ENCODE measurements at places on chromosomes 13 and 19.

GRCh38 chr13:93625536-93625935 is 398.9 kb downstream of the GPC6 start:
- DNase-seq = no peak

GRCh38 chr19:42850981-42851717 is 28.4 kb downstream of the PSG1 start:
- DNase-seq = no peak

GRCh38 chr13:39401046-39401705 is 201.8 kb downstream of the LHFPL6 start:
- DNase-seq = no peak

- DNase-seq = no peak
Observed at GRCh38 chr19:5968431-5969373, 9.2 kb downstream of the RANBP3 start.

DNA sequence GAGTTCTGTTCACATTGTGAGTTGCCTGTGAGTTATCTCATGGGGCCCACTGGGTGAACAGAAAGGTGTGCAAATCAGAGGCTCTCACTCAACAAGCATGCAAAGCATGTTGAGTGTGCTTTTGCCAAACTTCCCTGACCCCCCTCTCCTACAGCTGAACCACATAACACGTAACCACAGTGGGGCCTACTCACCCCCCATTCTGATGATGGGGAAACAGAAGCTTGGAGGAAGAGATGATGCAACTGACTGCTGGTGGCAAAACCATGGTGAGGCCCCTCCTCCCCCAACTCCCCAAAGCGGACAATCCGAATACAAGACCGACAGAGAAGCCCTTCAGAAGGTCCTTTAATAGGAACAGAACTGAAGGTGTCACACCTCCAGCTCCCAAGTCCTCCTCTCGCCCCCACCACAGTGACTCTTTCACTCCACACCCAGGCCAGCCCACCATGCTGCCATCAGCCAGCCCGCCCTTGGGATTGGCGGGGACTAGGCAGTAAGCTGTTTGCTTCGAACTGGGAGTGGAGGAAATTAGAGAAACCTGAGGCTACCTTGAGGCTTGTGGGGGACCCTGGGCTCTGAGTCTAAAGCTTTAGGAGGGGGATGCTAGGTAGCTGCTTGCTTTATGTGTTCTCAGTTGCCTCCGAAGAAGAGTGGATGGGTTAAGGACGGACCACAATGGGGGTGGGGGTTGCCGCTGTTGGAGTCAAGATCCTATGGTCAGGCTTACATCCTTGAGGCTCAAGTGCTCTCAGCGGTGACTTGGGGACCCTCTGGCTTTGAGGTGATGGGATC is 3.8 kb downstream of the ZNF784 start:
- DNase-seq = no peak

DNA sequence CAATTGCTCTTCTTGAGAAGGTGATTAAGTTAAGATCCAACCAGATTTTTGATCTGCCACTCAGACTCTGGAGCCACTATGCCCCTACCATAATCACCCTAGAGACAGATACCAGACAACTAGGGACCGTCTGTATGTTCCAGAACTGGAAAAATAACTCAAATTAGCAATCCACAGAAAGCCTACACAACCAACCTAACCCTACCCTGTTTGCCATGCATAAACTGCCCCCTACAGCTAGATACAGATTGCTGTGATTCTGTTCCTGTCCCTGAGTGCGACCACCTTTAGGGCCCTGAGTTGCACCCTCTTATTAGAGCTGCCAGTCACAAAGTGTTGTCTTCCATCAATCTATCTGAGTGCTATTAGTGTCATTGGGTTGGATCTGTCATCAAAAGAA is 929.8 kb upstream of the SLITRK1 start:
- DNase-seq = no peak

DNA sequence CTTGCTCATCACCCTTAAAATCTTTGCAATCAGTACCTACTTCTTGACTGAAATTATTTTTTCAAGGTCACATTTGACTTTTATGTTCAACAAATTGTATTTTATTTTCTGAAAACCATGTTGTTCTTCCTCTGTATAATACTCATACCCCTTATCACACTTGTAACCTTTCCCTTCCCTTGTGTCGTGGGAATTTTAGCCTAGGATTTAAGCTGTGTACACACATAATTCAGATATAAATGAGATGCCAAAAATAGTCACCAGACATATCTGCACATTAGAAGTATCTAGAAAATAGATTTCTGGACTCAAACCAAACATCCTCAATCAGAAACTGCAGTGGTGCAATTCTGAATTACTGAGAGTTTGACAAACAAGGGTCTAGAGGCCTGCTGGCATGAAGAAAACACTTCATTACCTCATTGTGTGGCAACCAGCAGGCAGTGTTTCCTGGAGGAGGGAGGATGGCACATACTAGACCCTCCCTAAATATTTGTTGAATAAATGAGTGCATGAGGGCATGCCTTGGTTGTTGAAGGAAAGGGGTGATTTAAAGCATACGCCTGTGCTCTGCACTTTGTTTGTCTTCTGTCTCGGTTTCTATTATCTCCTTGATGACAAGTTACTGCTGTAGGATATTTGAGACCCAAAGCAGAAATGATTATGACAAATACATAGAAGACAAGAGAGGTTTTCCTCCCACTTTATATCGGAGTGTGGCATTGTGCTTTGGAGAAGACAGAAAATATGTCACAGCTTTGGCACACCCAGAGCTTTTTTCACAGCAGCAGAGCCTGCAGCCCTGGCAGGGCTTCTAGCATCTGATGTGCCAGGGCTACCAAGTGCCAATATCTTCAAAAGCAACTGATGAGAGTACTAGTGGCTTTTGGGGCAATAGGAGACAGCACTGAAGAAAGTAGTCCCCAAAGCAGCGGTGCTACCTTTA is 881.1 kb downstream of the PCDH9 start:
- no peak for DNase-seq

Data from glutamatergic neuron (in vitro differentiated cells).